ENCODE measurements at places on chromosomes 12 and 14.

DNA sequence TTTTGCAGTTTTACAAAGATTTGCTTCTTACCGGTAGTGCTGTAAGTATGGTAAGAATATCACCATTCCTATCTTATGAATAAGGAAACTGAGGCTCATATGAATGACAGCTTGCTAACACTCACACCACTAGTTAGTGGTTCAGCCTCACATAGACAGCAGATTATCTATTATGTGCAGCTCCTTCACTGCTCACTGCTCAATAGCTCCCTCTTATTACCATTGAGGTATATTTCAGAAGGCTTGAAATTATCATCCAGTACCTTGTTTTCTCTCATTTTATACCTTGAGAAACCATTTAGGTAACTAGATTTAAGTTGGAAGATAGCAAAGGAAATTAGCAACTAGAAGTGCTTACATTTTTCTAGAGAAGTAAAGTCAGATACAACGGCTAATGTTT lies 15.5 kb downstream of the RIC8B start:
- DNase-seq: no peak

- no peak for DNase-seq
These were observed 313.1 kb downstream of the RAD51B start for GRCh38 chr14:68132563-68133121.

DNA sequence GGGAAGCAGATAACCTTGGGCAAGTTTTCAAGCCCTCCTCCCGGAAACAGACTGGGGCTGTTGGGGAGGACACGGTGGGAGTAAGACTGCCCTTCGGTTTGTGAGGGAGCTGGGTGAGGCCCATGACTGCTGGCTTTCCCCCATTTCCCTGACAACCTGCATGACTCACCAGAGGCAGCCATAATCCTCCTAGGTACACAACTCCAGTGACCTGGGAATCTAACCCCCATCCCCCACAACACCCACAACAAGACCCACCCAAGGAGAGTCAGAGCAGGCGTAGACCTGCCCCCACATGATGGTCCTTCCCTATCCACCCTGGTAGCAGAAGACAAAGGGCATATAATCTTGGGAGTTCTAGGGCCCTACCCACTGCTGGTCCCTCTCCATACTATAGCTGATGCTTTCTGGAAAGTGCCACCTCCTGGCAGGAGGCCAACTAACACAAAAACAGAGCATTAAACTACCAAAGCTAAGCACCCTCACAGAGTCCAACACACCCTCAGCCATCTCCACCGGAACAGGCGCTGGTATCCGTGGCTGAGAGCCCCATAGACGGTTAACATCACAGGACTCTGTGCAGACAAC lies 14.8 kb downstream of the DDX24 start:
- DNase-seq: no peak

- no peak for DNase-seq
These were observed 10.1 kb upstream of the SAV1 start for GRCh38 chr14:50678163-50678562.

GRCh38 chr14:81450100-81450531 lies 50.0 kb upstream of the STON2 start:
- DNase-seq: no peak

DNA sequence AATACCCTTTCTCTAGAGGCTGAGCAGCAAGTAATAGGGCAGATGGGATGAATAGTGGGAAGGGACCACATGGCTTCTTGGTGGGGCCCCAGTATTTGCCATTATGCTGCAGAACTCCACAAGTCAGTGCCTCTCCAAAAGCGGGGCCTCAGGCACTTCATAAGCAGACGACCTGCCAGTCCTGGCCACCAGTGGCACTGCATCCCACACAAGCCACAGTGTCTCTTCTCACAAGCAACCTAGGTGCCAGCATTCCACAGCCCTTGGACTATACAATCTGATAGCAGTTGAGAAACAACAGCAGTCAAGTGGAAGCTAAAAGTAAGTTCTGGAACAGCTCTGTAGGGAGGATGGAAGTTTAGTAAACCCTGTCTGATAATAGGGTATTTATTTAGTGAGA lies 4.2 kb upstream of the SLC8A3 start:
- DNase-seq: no peak

GRCh38 chr12:10851243-10851858 lies 2.1 kb upstream of the PRR4 start:
- no peak for DNase-seq

DNA sequence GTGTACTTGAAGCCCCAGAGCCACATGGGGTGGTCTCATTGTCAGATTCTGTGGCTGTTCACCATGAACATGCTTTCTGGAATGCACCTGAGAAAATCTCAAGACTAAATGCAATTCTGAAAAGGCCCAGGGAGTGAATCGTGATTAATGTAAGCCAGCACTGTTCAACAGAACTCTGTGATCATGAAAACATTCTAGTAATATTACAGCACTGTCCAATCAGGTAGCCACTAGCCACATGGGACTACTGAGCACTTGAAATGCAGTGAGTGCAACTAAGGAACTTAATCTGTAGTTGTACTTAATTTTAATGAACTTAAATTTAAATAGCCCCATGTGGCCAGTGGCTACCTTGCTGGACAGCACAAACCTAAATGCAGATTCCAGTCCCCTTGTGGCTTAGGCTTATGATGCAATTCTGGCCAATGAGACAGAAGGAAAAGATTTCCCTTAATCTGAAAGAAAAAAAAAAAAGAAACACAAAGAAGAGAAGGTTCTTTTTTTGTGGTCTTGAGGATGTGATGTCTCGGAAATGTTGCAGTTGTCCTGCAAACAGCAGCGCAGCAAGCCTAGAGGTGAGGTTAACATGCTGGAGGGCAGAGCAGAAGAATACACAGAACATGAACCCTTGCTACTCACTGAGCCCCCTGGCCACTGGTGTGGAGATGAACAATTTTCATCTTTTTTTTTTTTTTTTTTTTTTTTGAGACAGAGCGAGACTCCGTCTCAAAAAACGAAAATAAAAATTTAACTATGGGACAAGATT lies 48.2 kb downstream of the SPPL3 start:
- no peak for DNase-seq
